Cerebellum (tissue), 4 donors: ENCODE measurements at places on chromosomes 4 and X.

DNA sequence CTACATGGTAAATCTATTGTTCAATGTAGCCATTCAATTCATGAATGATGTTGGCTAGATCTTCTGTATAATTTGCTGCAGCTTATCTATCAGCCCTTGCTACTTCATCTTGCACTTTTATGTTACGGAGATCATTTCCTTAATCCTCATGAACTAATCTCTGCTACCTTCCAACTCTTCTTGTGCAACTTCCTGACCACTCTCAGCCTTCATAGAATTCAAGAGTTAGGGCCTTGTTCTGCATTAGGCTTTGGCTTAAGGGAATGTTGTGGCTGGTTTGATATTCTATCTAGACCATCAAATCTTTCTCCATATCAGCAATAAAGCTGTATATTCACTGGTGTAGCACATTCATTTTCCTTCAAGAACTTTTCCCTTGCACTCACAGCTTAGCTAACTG, 36.7 kb upstream of the MAP9 start:
- no peak for DNase-seq

GRCh38 chr4:37693450-37694190, 7.4 kb upstream of the RELL1 start:
- no peak for DNase-seq

- DNase-seq = no peak
Measured at GRCh38 chr4:126427853-126428252, 1113.1 kb downstream of the FAT4 start.

DNA sequence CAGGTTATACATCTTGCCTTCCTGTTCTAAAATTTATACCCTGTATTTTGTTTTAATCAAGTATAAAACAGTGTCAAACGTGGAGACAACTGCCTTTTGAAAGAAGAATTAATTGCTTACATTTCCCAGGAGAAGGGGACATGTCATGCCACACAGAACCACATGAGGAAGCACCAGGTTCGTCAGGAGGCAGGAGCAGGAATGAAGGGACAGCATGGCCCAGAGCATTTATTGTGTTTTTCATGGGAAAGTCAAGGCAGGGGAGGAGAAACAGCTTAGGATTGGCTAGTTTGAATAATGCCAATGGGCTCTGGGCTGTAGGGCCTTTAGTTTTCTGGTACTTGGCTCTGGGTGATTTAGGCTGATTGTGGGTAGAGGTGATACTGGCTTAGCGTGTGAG, 203.7 kb downstream of the CFAP299 start:
- no peak for DNase-seq

- DNase-seq = peak; percentile 4
Measured at GRCh38 chr4:130154901-130155300, 1058.9 kb downstream of the C4orf33 start.

GRCh38 chr4:154868414-154869194, 87.5 kb downstream of the RBM46 start:
- DNase-seq = no peak

GRCh38 chr4:47525154-47525819, 40.2 kb downstream of the ATP10D start:
- DNase-seq = no peak

GRCh38 chrX:68666580-68666979, 19.1 kb downstream of the STARD8 start:
- no peak for DNase-seq

- no peak for DNase-seq
Measured at GRCh38 chrX:87896057-87896456, 378.5 kb downstream of the KLHL4 start.

DNA sequence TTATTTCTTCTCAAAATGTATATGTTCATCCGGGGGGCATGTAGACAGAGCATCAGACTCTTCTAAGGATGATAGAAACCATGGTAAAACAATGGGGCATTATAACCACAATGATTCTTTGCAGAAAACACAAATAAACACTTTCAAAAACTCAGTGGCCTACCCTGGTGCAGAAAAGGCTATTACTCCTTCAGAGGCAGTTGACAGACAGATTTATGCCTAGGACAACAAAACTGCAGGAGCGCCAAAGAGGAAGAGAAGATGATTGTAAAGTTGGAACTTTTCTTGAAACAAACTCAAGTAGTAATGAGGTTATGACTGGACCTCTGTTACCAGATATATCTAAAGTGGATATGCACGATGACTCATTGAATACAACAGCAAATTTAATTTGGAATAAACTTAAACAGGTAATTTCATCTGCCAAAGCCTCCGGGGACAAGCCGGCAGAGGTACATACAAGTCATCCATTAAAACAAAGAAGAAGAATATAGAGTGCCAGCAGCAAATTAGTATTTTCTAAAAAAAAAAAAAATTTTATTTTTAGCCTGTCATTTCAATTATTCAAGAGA, 1068.4 kb upstream of the INTU start:
- no peak for DNase-seq

- no peak for DNase-seq
Measured at GRCh38 chr4:95761426-95761825, 78.5 kb upstream of the PDHA2 start.

DNA sequence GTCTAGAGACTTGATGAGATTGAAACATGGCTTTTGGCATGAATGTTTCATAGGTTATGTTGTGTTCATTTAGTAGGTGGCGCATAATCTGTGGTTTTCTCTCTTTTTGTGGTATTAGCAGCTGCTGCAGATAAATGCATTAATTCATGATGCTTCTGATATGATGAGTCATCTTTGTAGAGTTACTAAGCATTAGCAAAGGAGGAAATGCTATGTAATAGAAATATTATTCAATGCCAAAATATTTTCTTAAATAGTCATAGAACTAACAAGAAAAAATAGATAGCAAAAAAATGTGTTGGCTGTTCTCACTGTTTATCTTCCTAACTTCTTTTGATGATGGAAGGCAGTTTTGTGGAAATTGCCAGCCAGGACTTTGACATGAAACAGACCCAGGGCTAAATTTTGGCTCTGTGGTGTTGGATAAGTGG, 3.6 kb downstream of the ZXDB start:
- no peak for DNase-seq

GRCh38 chr4:150699599-150699998, 117.6 kb downstream of the MAB21L2 start:
- no peak for DNase-seq
